ENCODE measurements at places on chromosomes 2 and 18.

DNA sequence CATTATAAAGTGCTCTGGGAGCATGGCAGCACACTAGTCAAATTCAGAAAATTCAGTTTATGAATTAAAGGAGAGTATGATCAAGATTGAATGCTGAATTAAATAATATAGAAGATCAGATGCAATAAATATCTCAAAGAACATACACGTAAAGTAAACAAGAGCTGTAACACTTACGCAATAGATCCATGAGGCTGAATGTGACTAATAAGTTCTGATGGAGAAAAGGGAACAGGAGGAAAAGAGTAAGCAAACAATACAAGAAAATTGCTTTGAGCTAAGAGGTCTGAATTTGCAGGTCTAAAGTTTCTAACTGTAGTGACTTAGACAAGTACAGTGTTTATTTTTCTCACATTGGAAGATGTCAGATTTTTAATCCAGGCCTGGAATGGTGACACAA, 646.7 kb upstream of the ZNF804A start:
- no peak for DNase-seq

DNA sequence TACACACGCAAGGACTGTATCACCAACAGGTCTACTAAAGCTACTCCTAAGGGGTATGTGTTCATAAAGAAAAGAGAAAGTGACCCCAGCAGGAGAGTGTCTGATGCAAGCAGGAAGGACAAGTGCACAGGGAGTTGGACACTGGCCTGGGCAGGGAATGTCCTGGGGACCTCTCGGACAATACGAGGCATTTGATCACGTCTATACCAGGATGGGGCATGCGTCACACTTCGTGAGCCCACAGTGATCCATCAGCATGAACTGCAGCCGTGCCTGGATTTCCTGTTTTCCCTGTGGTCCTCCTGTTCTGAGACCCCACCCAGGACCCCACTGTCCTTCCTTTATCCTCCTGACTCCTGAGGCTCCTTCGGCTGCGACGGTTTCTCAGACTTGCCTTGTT, 113.9 kb downstream of the HDAC4 start:
- no peak for DNase-seq

DNA sequence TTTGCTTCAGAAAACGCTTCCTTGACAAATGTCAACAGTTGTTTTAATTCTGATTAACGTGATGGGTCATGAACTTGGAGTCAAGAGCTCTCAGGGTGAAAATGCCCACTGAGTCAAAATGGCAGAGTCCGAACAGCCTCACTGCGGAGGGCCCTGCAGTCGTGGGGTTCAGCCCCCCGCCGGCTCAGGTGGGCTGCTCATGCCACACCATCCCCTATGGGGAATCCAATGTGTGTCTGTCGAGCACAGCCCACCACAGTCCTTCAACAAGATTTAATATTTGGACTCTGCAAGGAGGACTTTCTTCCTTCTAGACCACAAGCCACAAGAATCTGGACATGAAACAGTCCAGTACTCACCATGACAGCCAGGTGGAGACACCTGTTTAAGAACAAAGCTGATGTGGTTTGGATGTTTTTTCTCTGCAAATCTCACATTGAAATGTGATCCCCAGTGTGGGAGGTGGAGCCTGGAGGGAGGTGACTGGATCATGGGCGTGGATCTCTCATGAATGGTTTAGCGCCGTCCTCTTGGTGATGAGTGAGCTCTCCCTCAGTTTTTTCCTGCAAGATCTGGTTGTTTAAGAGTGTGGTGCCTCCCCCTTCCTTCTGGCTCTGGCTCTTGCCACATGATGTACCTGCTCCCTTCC, 201.0 kb downstream of the NDUFA10 start:
- peak; percentile 45 for DNase-seq

DNA sequence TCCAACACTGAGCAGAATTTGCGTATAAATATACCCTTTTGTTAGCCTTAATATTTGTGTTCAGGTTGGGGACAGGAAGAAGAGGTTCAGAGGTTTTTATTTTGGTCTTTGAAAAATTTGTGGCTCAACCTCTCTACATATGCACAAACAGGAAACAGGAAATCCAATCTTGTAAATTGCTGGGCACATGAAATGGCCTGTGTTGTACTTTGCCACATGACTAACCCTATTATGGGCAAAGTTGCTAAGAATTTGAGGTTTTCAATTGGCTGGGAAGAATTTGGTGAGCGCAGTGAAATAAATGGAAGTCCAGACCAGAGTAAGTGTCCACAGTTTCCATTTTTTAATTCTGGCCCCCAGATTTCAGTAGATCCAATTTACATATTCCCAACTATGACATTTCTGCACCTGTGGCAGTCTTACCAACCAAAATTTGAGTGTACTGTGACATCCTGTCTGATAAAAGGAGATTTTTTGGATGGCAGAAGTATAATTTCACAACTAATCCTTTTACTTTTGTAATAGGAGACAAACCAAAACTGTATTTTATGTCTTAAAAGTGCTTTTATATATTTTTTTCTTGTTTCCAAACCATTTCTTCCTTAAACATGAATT, 63.6 kb downstream of the COX7A2L start:
- no peak for DNase-seq

- peak; percentile 13 for DNase-seq
Observed at GRCh38 chr2:4465671-4466070, 762.3 kb downstream of the DCDC2C start.

DNA sequence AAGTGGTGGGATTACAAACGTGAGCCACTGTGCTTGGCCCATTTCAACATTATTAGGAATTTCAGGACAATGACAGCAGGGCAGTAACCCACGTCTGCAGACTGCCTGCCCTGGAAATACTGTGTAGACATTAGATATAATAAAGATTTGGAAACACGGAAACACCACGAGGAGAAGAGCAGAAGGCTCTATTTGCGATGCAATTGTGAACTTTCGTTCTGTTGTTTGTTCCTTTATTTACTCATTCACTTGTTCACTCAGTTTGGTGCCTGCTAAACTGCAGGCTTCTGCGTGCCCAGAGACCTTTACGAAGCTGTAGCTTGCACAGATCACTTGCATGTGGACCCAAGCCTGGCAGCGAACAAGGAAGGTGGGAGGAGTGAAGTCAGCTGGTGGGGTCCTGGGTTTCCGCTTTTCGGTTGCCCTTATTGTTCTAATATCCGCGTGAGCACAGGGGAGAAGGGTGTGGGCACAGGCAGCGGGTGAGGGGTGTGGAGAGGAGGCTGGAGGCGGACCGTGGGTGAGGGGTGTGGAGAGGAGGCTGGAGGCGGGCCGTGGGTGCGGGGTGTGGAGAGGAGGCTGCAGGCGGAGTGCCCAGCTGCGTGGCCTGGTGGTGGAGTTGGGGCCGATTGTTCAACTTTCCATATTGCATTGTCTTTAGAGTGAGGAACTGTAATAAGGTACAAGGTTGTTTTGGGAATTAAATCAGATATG, 3.4 kb downstream of the COLEC11 start:
- DNase-seq, result no peak

DNA sequence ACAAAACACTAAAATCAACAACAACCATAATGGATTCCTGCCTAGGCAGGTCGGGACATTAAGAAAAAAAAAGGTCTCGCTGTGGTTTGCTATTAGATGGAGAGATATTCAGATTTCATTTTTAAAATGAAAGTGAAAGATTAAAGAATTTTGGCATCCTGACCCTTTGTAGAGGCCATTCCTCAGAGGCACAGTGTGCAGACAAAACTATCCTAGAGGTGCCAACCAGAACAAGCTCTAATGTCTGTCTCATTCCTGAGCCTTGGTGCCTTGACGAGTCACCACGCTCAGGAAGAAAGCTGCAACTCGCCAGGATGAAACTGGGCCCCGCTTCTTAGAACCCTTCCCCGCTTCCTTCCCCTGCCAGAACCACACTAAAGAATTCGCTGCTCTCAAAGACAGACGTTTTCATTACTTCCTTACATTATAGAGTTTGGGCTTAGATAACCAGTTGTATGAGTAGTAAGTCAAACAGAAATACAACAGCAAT, 156.0 kb downstream of the TGIF1 start:
- no peak for DNase-seq

DNA sequence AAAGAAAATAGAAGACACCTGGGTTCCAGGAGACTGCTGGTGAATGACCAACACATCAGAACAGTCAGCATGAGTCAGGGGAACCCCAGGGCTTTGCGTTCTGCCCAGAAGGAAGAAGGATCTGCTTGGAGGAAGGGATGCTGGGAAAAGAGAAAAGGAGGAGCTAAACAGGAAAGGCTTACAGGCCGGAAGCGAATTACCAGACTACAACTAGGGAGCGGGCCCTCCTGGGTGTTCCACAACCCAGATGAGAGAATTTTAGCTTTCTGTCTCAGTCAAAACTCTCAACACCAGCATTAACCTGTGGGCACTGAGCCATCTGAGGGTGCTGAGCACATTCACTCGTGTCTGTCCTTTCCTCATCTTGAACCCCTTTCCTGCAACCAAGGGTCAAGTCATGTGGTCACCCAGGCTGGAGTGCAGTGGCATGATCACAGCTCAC, 19.2 kb downstream of the CDC42EP3 start:
- no peak for DNase-seq
